ENCODE measurements at places on chromosomes 12 and 14.
A peak's percentile ranks its signal among the peaks of the same experiment; 100 is the strongest.

GRCh38 chr14:28875934-28876571 lies 109.5 kb downstream of the FOXG1 start:
- peak; percentile 11 for DNase-seq

GRCh38 chr14:74297986-74298385 lies 4.7 kb downstream of the ABCD4 start:
- no peak for DNase-seq

GRCh38 chr14:31124197-31124596 lies 83.4 kb downstream of the HECTD1 start:
- no peak for DNase-seq

DNA sequence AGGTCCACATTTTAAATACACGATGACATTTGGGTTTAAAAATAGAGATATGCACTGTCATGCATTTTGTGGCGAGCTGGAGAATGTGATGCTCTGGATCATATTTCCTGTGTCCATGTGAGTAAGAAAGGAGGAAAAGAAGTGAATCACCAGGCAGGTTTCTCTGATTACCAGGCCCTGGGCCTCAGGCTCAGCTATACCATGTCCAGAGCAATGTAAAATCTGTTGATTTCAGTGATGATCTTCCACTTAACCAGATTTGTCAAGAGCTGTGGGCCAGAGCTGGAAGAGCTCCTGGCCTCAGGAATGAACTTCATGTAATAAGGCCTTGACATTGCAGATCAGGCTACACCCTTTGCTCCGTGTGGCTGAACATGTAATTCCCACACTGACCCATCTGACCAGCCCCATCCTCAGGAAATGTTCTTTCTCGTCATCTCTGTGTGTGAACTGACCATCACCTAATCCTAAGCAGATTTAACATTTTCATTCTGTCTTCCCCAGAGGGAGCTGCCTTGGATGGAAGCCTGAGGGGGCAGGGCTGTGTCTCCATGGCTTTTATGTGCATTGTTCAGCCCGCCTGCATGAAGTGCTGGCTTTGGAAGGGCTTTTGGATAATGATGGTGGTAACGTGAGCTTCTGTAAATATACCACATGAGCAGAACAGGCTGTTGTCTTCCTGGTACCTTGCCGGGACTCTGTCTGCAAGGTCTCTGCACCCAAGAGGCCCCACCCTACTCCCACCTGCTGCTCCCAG lies 54.5 kb downstream of the CRACR2A start:
- no peak for DNase-seq

DNA sequence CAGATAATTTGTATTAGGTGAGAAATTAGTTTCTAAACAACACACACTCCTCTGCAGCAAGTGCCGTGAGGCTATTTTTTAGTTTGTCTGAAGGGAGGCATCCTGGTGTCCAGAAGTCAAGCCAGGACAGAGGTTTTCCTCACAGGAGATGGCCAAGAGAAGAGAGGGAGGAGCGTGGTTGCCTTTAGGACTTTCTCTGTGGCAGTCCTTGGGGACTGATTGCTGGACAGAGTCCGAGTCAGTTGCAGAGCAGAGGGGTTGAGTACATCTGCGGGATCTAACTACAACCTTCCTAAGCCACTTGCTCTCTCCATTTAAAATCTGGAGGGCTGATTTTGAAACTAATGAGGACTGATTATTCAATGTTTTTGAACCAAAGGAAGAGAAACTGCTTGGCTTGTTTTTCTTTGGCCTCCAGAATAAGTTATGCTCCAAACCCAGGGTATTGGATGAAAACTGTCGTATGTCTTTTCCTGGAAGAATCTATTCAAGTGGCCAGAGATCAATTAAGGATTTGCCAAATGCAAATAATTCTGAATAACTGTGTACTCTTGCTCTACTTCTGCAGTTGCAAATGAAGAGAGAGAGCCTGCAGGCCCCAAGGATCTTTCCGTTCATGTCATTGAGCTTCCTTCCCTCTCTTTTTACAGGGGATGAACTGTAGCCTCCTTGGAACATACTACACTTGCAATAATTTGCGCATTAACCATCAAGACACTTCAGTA lies 1.2 kb downstream of the SLCO1C1 start:
- DNase-seq = no peak

GRCh38 chr12:17949558-17950141 lies 140.3 kb downstream of the RERGL start:
- DNase-seq = no peak

DNA sequence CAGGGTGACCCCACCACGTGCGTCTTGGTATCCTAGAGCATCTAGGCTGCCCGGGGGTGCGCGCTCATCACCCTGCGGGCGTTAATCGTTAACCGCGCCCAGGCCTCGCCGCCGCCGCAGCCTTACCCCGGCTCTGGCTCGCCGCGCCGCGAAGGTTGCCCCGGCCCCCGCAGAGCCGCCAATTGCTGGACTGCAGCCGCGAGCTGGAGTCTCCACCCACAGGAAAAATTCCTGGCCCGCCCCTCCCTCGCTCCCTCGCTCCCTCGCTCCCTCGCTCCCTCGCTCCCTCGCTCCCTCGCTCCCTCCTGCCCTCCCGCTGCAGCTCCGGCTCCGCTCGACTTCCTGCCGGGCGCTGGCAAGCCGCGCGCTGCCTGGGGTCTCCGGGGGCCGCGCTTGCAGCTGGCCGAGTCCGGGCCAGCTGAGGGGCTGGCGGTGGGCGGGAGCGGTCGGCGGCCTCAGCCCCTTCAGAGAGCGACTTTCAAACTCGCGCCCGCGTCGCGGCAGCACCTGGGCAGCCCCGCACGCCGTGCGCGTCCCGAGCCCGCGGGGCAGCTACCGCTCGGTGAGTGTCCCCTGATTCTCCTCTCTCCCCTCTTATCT lies at the start of gene PLEKHG3:
TSS of gene PLEKHG3 (plus strand) at position 282 of the 600 bp plus-strand sequence. CDS start 23,208 bp downstream, outside the sequence.
- peak; percentile 93 for DNase-seq

DNA sequence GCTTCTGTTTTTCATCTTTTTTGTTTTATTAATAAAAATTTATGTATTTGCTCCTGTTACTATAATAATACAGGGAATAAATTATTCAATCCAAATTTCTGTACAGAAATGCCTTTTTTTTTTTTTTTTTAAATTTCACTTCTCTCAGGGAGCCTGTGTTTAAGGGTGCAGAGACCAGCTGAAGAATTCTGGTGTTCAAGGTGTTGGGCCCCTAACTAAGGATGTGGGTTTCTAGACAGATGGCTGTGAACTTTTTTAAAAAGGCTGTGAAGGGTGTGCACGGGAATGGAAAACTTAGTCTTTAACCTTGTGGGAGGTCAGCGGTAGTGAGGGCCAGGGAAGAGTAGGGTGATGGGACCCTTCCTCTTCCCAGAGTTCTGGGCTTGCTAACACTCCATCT lies 1.3 kb upstream of the DTX3 start:
- DNase-seq = no peak

- no peak for DNase-seq
These were observed 55.8 kb upstream of the GALNT9 start for GRCh38 chr12:132384916-132385774.

GRCh38 chr12:93153321-93153720 lies 224.2 kb upstream of the EEA1 start:
- no peak for DNase-seq

- no peak for DNase-seq
These were observed 831.1 kb downstream of the LRFN5 start for GRCh38 chr14:42437809-42438208.

- DNase-seq = no peak
These were observed 190.7 kb upstream of the PPFIA2 start for GRCh38 chr12:81949841-81950308.

- peak; percentile 82 for DNase-seq
These were observed 87.4 kb upstream of the PKP2 start for GRCh38 chr12:32983968-32984367.

- DNase-seq = no peak
These were observed 211.2 kb downstream of the FUT8 start for GRCh38 chr14:65623759-65624158.

DNA sequence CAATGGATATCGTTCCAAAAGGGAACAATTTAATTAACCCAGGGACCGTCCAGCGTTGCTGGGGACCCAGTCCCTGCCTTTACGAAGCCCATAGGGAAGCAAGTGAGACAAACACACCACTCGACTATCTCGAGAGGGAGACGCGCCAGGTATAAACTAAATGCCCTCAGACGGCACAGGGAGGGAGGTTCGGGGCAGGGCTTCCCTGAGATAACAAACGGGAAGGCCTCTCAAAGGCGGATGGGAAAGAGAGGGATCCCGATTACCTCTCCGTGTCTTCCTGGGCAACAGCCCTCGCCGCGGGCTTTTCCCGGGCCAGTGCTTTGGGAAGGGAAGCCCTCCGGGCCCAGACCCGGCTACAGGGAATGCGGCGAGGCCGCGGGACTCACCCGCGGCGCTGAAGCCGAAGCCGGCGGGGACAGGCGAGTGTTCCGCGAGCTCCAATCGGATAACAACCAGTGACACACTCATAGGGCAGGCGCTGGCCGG lies 390 bp downstream of the BRAP start:
- DNase-seq = no peak

- DNase-seq = no peak
These were observed 338.0 kb downstream of the RMST start for GRCh38 chr12:97800561-97800960.

DNA sequence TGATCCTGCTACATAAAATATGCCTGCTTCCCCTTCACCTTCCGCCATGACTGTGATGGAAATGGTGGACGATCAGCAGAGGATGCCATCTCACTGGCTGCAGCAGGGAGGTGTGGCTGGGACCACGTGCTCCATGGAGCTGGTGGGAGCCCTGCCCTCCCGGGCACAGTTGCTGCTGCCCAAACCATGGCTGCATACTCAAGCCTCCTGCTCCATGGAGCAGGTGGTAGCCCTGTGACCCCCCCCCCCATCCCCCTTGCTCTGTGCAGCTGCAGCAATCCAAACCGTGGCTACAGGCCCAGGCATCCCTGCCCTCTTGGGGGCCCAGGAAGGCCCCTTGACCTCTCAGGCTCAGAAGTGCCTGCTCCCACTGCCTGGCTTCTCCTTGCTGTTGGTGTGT lies 597.5 kb upstream of the LMO3 start:
- DNase-seq = no peak

DNA sequence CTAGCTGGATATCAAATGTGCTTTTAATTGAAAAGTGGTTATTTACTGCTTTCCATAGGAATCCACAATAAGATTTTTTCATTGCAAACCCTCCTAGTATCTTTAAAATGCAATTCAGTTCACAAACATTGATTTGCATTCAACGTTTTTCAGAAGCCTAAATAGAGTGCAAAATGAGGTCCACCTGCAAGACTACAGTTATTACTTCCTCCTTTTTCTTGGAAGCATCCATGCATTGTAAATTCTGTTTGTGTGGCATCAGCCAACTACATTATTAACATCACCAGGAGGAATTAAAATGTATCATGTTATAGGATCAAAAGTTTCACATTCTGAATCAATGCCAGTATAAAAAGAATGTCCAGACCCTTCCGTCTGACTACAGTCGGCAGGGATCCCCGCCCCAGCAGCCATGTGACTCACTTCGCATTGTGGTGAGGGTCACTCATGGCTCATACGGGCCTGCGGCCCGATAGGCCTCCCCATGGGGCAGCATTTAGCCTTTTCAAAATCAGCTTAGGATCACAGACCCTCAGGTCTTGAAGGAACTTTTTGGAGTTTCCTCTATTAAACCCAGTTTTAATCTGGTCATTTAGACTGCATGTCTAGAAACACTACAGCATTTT lies 46.3 kb downstream of the NTF3 start:
- DNase-seq = no peak

GRCh38 chr12:28456934-28457710 lies 266.9 kb downstream of the CCDC91 start:
- DNase-seq = no peak

- DNase-seq = no peak
These were observed 453 bp upstream of the ESRRB start for GRCh38 chr14:76375484-76375883.

GRCh38 chr12:18888047-18888446 lies 150.1 kb downstream of the CAPZA3 start:
- peak; percentile 48 for DNase-seq

DNA sequence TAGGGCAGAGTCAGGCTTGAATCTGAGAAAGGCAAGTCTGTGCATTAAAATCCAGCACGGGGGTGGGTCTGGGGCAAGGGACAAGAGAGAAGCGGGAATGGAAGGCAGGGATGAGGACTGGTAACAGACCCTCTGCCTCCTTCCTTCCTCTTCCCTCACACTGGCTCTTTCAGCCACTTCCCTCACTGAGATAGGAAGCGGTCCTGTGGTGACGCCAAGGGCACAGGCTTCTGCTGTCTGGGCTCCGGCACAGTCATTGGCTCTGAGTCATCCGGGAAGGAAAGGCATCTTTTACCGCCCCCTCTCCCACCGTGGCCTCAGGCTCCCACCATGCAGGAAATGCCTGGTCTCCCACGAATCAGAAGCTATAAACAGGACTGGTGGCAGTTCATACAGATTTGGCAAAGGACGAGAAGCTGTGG lies 70.2 kb downstream of the ETV6 start:
- peak; percentile 57 for DNase-seq

DNA sequence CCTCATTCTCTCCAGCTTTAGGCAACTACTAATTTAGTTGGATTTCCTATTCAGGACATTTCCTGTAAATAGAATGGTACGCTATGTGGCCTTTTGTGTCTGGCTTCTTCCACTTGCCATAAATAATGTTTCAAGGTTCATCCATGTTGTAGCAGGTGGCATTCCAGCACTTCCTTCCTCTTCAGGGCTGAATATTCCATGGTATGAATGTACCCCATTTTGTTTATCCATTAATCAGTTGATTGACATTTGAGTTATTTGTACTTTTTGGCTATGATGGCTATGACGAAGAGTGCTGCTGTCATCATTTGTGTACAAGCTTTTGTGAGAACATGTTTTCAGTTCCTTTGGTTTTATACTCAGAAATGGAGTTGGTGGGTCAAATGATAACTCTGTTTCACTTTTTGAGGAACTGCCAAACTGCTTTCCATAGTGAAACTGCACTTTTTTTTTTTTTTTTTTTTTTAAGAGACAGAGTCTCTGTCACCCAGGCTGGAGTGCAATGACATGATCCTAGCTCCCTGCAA lies 6.5 kb upstream of the CDK2AP1 start:
- no peak for DNase-seq

- DNase-seq = no peak
These were observed 19.1 kb downstream of the DAAM1 start for GRCh38 chr14:59207506-59207933.

GRCh38 chr14:99874306-99874705 lies 81.1 kb downstream of the EML1 start:
- no peak for DNase-seq

DNA sequence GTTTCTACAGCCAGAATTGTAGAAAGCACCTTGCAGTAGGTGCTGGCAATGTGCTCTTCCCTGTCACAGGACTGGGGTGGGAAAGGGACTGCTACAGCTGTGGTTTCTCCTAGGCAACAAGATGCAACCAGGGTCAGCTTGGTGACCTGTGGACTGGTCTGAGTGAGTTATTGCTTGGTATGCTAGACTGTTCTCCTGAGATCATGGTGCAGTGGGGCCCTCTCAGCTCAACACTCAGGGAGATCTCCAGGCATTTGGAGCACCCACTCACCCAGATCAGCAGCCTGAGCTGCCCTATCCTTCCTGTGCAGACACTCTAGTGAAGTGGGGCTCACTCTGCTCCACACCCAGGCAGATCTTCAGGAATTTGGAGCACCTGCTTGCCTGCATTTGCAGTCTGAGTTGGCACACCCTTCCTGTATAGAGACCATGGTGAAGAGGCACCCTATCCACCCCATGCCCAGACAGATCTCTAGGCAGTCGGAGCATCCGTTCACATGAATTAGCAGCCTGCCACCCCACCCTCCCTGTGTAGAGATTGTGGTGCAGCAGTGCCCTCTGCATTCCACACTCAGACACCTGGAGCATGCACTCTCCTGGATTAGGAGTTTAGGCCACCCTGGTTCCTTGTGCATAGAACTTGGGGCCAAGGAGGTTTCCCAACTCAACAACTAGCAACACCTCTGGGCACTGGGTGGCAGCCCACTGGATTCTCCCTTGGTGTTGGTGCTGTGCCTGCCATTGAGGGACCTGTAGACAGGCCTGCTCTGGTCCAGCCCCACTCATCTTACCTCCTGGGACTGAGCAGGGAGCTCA lies 3.8 kb upstream of the FAM186B start:
- DNase-seq = no peak

Data from GM23338 (cell line).